ENCODE measurements at places on chromosomes 16 and 17.

DNA sequence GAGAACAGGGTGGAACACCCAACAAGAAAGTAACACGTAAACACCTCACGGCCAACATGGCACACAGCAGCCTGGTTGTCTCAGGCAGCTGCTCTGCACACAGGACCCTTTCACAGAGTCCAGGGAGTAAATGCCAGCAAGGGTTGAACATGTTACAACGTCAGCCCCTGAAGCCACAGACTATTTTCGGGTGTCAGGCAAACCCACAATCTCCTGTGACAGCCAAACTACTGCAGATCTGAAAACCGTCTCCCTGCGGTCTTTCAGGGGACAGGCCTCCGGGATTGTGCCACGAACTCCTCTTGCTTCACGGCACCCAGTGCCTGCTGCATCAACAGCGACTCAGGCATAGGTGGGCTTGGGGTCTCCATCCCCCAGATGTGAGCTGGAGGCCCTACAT, 127.7 kb downstream of the XYLT1 start:
- no peak for DNase-seq

- no peak for DNase-seq
These were observed at the start of gene SPPL2C for GRCh38 chr17:45844695-45845375. Gene SPPL2C, plus strand, starts transcription at chr17:45844881. Its CDS starts 26 bp downstream, at chr17:45844907.

DNA sequence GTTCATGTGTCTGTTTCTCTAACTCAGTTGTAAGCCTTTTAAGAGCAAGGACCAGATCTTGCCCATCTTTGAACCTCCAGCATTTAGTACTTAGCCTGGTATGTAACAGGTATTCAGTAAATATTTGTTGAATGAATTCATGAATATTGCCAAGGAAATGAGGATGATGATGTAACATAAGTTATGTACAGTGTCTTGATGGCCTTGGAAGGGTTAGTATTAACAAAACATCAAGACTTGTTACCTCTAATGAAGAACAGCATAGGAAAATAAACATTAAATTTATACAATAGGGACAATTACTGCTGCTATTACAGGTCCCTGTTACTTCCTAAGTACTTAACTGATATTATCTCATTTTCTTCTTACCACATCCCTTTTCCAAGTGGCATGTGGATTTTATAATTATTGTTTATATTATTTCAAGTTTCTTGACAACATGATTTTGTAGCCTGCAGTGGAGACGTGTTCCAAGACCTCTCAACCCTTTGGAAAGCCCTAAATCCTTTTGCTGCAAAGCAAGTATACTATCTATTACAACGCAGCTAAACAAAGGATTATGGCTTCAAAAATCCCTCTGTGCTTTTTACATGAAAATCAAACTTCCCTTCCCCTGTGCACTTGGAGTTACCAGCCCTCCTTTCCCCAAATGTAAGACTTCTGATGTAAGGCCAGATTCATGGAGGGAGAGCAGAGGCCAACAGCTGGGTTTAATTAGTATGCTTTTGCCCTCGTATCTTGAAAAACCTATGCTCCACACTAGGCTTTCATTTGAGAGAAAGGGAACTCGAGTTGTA, 77.4 kb upstream of the SMIM36 start:
- no peak for DNase-seq

DNA sequence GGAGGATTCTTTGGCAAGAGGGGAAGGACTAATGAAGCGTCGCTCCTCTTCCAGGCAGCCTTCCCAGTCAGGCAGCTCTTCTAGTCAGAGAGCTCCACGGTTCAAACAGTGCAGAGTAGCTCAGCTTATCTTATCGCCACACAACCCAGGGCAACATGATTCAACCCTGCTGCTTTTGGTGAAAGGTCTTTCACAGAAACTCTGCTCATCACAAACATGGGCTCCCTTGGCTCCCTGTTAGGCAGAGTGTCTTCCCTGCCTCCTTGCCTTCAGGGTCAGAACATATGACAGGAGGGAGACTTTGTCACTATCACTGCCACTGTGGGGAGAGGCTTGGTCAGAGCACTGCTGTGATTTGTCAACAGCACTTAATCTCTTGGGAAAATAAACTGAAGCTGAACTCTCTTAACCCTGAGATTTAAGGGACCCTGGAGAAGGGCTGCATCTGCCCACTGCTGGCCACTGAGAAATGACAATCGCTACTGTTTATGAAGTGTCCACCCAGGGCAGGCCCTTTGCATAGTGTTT, 6.9 kb upstream of the SLC13A2 start:
- no peak for DNase-seq

GRCh38 chr16:74556375-74556922, 50.5 kb downstream of the GLG1 start:
- no peak for DNase-seq

DNA sequence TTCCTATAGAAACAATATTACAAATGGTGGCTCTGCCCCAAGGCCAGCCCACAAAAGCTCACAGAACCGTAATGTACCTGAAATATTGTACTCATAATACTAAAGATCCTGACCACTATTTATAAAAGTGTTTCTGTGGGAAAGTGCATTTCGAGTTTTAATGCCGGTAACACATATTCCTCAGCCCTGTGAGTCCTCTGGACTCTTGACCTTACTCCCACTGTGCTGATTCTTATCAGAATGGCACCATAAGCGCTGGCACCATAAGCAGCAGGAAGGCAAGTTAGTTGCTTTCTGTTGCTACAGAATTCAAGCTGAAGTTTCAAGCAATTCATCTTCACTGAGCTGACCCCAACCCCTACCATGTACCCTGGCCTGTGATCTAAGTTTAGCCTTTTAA, 36.4 kb upstream of the MED13 start:
- no peak for DNase-seq

- DNase-seq: no peak
These were observed 896 bp upstream of the MYLK3 start for GRCh38 chr16:46748775-46749705.

DNA sequence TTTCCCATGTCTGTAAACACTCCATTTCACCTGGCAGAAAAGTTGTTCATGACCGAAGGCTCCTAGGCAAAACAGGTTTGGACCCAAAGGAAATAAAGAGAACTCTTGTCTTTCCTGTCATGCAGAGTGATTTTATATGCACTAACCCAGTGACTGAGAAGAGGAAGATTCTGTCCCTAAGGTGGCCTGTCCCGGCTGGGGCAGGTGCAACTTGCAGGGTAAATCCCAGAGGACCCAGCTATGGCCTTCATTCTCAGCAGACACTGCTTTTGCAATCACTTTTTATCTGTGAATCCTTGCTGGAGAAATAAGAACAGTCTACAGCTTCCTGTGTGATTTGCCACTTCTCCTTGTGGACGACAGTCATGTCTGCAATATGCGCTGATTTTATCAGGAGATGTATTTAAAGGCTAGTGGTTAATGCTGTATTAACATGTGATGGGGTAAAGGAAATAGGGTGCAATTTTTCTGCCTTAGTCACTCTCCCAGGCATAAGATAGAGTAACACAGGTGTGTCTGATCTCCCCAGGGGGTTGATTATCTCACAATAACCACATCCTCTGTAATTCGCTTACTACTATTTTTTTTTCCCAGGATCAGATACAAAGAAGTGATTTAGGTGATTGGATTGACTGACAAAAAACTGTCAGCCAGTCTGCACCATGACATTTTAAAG, 696.8 kb upstream of the SOX9 start:
- no peak for DNase-seq

DNA sequence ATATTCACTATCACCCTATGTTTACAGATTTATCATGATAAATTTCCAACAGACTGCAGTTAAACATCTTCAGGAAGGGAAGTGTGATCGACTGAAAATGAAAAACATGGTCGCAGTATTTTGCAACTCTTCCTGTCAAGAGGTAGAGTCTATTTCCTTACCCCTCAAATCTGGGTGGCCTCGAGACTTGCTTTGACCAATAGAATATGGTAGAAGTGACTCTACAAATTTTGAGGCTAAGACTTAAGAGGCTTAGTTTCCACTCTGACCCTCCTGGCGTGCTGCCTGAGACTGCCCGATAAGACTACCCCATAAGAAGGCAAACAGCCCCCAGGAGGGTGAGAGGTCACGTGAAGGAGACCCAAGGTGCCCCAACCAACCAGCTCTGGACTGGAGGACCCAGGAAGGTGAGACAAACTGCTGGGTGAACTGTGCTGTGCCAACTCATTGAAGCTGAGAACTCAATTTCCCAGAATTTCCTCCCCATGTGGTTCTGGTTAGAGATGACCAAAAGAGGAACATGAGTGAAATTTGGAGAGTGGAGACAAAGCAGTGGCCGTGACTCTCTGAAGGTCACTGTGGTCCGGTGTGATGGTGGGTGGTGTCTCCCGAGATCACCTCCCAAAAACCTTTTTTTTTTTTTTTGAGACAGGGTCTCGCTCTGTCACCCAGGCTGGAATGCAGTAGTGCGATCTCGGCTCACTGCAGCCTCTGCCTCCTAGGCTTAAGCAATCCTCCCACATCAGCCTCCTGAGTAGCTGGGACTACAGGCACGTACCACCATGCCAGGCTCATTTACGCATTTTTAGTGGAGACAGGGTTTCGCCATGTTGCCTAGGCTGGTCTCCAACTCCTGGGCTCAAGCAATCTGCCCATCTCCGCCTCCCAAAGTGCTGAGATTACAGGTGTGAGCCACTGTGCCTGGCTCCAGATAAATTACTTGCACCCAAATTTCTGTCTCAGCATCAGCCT, 38.2 kb upstream of the LITAF start:
- no peak for DNase-seq

GRCh38 chr16:1929105-1929504, 10.9 kb upstream of the HS3ST6 start:
- DNase-seq: peak; percentile 18

GRCh38 chr16:27246439-27246838, 22.1 kb downstream of the NSMCE1 start:
- DNase-seq: no peak

GRCh38 chr17:81515530-81516041, 3.0 kb upstream of the ACTG1 start:
- DNase-seq: no peak

- no peak for DNase-seq
These were observed 120.6 kb downstream of the XYLT1 start for GRCh38 chr16:17350207-17350606.

DNA sequence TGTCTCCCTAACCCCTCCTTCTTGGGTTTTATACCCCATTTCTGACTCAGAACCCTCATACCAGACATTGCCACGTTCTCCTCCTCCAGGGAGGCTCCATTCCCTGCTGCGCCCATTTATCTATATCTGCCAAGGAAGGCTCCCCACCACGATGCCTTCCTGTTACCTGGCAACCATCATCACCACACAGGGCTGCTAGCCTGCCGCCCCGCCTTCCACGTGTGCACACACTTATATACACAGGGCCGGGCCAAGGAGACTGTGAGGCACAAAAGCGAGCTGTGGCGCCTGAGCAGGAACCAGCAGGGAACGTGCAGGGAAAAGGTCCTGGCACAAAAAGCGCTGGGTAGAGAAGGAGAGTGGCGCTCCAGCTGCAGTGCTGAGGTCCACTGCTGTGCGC, 261.8 kb downstream of the CBLN1 start:
- DNase-seq: no peak

DNA sequence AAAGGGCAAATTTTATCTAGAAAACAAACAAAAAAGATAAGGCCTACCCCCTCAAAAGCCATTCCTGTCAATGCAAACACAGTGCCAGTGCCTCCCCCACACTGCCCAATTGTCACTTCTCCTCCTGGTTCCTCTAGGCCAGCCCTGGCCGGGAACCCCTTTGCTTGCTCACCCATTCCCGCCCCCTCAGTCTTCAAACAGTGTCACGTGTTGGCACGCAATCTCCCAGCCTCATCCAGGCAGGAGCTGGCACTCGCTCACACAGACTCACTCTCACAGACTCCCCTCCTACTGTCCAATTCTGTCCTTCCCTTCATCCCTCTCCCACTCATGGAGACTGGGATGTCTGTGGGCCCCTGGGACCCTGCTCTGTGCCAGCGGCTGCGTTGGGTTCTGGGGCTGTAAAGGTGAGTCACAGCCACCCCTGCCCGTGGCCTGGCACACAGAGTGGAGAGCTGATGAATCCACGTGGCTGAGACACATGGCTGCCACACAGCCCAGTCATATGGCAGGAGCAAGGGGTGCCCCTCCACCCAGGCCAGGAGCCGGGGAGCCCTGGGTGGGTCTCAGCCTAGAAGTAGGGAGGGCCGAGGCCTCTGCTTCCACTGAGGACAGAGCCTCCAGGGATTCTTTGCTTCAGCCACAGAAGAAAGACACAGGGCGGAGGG, 54.8 kb downstream of the VAC14 start:
- DNase-seq: no peak

GRCh38 chr17:67562005-67562404, 155.7 kb upstream of the NOL11 start:
- no peak for DNase-seq

- no peak for DNase-seq
These were observed 5.5 kb downstream of the SLC13A2 start for GRCh38 chr17:28478712-28479615.

DNA sequence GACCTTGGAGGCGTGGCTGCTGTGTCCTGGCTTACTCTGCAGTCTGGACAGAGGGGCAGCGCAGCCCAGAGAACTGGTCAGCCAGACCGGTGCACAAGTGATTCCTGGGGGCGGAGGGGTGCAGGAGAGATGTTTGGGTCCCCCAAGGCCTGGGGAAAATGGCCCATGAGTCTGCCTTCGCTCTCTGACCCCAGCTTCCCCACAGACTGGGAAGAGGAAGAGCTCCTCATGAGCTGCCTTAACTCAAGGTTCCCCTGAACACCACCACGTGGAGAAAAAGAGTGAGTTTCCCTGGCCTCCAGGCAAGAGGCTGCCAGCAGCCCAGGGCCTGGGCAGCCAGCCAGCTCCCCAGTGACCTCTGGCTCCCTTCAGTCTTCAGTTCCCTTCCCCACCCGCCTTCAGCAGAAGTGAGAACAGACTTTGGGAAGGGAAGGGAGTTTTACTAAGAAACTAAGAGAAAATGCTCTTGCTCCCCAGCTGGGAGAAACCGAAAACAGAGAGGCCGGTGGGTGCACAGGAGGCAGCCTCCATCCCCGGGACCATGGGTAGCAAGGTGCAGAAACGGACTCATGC, 2.0 kb upstream of the C17orf99 start:
- DNase-seq: no peak

DNA sequence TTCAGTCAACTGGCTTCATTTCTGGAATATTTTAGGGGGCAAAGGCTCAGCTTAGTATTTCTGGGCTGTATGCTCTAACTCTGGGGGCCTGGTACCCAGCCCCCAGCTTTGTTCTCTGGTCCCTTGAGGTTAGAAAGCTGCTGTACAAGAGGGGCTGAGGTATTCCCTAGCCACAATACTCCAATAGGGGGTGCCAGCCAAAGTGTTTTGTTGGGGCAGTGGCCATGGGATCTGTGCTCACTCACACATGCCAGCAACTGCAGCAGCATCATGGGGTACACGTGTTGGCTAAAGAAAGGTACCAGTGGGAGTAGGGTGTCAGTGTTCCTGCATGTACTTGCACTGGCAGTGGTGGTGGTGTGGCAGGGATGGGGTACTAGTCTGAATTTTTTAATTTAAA, 257.3 kb downstream of the CA10 start:
- DNase-seq: no peak

DNA sequence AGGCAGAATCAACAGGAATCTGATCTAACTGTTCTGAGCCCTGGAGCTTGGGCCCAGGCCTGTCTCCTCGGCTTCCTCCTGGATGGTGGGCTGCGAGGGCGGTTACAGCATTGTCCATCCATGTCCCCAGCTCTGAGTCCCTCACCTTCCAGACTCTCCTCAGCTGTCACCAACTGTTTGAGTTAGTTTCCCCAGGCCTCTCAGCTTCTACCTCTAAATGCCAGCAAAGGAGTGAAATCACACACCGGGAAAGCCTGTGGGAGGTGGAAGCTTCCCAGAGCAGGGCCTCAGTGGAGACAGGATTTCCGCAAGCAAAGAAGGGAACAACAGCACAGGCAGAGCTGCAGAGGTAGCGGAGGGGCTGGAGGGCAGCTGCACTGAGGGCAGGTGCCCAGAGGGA, 9.4 kb upstream of the PRPSAP2 start:
- no peak for DNase-seq

GRCh38 chr17:61335845-61336655, 63.6 kb upstream of the TBX2 start:
- DNase-seq: no peak
